Memory B cell (primary cell): ENCODE measurements at places on chromosomes 16 and 17.
A peak's percentile ranks its signal among the peaks of the same experiment; 100 is the strongest.

GRCh38 chr16:85056211-85056748 is 28.7 kb downstream of the KIAA0513 start:
- DNase-seq, result no peak

DNA sequence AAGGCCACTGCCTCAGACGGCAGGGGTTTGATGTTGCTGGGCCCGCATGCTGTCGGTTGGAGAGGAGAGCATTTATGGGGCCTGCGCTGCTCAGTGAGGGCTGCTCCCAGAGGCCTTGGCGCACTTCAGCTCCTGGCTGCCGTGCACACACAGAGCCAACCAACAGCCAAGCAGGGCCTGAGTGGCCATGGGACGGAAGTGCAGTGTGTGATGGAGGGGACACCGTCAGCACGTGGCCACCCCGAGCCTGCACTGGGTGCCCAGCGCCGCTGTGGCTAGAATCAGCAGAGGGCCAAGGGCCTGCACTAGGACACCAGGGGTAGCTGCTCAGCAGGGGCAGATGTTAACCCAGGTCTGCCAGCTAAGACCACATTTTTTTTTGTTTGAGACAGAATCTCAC is 21.8 kb downstream of the KLHL36 start:
- DNase-seq, result no peak

DNA sequence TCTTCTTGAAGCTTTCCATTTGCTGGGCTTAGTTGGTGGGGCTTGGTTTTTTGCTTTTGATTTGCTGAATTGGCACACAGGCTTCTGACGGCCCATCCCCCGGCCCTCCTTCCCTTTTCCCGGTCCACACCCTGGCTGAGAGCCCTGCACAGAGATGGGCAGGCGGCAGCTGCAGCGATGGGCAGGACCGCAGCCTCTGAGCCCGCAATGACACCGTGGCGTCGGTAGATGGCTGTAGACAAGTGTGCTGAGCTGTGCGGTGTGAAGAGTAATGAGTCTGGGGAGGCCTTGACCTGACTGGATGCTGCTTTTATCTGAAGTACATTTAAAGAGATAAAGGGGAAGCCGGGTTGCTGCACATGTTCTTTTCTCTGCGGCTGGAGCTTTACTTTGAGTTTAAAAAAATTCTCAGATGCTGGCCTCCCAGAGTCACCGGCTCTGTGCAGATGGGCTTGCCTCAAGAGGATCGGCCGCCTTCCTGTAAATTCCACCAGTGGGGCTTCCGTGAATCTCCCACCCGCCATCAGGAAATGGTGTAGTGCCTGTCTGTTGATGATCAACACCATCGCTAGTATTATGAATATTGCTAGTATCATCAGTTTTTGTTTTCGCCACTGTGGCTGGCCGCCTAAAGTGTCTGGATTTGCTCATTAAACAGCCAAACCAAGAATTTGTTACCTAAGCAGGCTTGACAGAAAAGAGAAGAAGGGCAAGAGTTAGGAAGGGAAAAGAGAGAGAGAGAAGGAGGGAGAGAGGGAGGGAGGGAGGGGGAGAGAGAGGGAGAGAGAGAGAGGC is 245.6 kb upstream of the RBFOX1 start:
- no peak for DNase-seq

- DNase-seq, result no peak
These were observed 28.4 kb downstream of the LRRC75A start for GRCh38 chr17:16463358-16464302.

DNA sequence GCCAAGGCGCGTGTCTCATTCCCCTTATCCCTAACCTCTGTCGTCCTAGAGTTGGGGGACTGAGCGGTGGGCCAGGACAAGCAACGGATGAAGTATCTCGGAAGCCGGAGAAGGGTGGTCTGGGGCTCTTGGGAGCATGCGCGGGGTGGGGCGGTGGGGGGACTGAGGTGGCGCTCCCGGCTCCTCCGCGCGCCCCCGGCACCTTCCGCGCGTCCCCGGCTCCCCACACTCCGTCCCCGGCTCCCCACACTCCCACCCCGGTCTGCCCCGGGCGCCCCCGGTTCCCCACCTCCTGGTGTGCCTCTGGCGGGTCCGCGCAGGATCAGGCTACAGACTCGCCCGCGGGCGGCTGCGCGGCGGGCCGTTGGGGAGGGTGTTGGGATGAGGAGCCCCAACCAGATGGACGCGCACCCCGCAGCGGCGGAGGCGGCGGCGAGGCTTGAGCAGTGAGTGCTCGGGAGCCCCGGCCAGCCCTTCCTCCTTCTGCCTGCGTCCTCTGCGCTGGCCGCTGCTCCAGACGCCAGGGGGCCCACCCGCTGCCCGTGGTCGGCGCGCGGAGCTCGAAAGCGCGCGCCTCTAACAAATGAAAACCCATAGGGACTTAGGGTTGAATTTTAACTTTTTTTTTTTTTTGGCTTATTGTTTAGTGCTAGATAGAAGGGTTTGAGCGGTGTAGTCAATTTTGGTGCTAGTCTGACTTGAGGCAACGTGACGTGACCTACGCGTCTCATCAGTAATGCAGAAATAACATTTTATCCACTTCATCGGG is 5.6 kb upstream of the CRYM start:
- DNase-seq, result peak; percentile 44

DNA sequence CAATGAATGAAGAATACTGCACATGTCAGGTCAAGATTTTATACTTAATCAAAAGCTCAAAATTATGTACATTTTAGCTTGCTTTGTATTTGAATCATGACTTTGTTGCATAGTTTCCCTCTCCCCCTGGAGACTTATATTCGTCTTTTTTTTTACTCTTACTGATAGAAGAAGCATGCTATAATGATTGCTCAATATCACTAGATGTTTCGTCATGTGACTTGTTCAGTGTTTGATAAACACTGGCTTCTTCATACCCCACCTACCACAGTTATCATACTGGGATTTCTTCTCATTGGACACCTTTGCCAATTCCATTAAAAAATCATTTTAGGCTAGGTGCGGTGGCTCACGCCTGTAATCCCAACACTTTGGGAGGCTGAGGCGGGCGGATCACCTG is 148.7 kb downstream of the FTO start:
- no peak for DNase-seq

DNA sequence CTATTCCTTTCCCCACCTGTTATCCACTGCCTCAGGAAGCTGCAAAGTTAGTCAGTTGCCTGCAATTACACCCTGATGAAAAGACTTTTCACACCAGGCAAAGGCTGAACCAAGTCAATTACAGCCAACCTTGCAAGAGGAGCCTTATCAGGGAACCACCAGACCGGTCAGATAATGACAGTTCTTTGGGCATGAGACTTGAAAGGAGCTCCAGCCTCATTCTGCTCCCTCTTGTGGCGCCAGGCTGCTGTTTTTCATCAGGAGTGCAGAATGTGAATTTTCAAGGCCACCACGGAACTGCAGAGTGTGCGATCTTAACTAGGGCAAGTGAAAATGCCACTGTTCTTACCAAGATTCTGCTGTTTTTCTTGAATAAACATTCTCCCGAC is 22.5 kb downstream of the DNAI2 start:
- DNase-seq, result no peak

- no peak for DNase-seq
These were observed 427 bp upstream of the TLCD3B start for GRCh38 chr16:30031477-30031918.

- DNase-seq, result no peak
These were observed 27.0 kb upstream of the GNG13 start for GRCh38 chr16:827513-827912.

- no peak for DNase-seq
These were observed 10.4 kb downstream of the SGSH start for GRCh38 chr17:80209765-80210164.

- no peak for DNase-seq
These were observed 10.2 kb downstream of the BAHCC1 start for GRCh38 chr17:81405411-81405872.

DNA sequence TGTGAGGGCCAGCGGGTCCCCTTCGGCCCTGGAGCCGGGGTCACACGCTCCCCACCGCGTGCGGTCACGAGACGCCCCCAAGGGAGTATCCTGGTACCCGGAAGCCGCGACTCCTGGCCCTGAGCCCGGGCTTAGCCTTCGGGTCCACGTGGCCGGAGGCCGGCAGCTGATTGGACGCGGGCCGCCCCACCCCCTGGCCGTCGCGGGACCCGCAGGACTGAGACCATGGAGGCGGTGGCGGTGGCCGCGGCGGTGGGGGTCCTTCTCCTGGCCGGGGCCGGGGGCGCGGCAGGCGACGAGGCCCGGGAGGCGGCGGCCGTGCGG is at the start of gene NAGLU:
TSS of gene NAGLU (plus strand) at position 194 of the 324 bp plus-strand sequence. CDS start at position 226, 32 bp downstream.
- peak; percentile 91 for DNase-seq

DNA sequence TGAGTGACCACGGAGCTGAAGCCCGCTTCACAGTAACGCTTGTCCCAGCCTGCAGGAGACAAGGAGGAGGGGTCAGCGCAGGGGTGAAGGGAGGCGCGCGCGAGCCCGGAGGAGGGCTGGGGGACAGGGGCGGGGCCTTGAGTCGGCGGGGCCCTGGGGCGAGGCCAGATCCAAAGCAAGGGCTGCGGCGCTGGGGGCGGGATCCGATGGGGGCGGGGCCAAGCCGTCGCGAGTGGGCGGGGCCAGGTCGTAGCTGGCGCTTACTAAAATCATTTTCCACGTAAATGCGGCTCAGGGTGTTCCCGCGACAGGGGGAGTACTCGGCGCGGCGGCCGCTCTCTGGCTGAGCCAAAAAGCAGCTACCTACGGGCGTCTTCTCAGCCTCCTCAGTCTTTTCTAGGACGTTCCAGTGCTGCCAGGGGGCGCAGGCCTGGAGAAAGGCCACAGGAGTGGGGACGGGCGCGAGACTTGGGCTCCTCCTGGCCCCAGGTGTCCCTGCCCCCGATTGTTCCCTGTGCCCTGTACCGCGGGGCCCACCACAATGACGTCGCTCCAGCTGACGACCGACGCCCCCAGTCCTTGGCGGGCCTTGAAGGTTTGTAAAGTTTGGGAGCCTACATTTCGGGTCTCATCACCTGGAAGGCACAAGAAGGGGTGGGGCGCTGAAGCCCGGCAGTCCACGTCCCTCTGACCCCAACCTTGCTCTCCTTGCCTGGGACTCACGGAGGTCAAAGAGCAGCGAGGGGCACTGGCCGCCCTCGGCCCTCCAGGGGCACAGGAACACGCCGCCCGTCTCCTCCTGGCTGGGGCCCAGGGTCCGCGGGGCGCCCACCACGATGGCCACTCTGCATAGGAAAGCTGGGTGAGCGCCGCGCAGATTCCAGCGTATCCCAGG is 3.9 kb downstream of the ITGA2B start:
- peak; percentile 72 for DNase-seq

GRCh38 chr17:58083491-58084316 is 485 bp downstream of the DYNLL2 start:
- DNase-seq, result peak; percentile 57

GRCh38 chr16:19115148-19116021 is 1.6 kb downstream of the ITPRIPL2 start:
- no peak for DNase-seq

DNA sequence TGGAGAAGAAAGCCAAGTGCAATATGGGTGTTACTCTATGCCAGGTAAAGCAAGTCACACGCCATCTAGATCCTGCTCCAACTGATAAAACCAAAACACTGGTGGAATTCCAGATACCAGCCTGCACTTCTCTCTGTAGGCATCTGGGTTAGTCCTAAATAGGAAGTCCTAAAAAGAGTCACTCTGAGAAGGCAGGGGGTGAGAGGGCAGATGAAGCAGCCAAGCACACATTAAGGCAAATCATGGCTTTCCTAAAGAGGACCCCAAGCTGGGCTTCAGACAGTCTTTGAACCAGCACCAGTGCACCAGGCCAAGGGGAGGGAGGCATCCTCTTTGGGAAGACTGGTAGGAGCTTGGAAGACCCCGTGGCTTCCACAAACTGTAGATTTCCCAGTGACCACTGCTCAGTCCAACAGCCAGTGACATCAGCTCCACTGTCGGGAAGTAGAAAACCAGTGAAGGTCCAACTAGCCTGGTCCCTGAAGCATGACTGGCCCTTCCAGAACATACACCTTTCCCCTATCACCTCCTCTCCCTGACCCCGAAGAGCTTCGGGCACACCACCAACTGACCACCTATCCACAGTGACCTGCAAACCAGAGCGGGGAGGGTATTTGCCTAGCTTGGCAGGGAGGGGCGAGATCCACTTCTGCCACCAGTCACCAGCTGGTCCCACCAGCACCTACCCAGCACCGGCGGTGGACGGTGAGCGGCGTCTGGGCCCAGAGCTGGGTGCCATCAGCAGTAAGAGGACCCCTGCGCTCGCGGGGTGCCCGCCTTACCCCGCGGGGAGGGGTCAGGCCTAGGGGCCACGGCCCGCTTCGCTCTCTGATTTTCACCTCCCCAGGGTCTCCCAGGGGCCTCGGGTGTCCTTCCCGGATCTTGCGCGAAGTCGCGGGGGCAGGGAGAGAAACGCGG is 1.0 kb downstream of the LITAF start:
- DNase-seq, result peak; percentile 32

GRCh38 chr16:63466-63865 is 9.0 kb downstream of the RHBDF1 start:
- no peak for DNase-seq

- no peak for DNase-seq
These were observed 13.6 kb downstream of the GNA13 start for GRCh38 chr17:65042946-65043345.

- DNase-seq, result no peak
These were observed 84.9 kb downstream of the ABCA8 start for GRCh38 chr17:68870161-68870826.

- no peak for DNase-seq
These were observed 34.5 kb downstream of the TBC1D16 start for GRCh38 chr17:80000981-80001775.

DNA sequence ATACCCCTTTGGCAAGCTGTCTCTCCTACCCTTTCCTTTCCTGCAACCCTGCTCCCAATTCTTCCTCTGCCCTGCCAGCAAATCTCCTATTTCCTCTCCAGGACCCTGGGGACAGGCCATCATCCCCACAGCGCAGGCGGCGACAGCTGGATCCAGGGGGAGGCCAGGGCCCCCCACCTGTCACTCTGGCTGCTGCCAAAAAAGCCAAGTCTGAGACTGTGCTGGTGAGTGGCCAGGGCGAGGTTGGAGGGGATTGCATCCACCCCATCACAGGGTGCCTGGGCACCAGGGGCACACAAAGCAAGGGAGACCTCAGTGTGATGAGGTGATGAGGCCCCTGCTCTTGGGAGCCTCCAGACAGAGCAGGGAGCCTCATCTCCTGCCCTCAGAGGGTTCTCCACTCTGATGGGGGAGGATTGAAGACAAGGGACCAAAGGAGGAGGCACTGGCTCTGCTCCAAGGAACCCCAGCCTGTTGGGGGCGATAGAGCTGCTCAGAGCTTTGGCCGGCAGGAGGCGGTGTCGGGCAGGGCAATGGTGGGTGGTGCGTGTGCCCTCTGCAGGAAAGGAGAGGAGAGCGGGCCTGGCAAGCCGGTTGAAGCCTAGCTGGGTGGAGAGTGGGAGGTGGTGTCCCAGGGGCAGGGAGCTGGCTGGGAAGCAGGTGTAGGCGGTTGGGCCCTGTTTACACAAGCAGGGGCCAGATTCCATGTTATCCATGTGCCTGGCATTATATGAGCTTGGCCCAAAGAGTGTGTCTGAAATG is 15.6 kb upstream of the PDK2 start:
- peak; percentile 54 for DNase-seq

- peak; percentile 80 for DNase-seq
These were observed 5.2 kb upstream of the GRIN2C start for GRCh38 chr17:74864866-74865395.
